ENCODE measurements at places on chromosomes 11 and 22. TPM values are rescaled to one million over a fixed set of nuclear protein-coding genes. Genes with fewer than 3 reads are reported as not detected.
A peak's percentile ranks its signal among the peaks of the same experiment; 100 is the strongest.

The OLFML1 gene
- total RNA-seq, result 12.3 TPM

The PARVG gene
- total RNA-seq, result 0.27 TPM

The PATE4 gene
- total RNA-seq, result not detected

The CRYBB1 gene
- total RNA-seq, result not detected

The OR52A1 gene
- total RNA-seq, result not detected

The NCF4 gene
- total RNA-seq, result not detected

The HPS5 gene
- total RNA-seq, result 31.1 TPM

DNA sequence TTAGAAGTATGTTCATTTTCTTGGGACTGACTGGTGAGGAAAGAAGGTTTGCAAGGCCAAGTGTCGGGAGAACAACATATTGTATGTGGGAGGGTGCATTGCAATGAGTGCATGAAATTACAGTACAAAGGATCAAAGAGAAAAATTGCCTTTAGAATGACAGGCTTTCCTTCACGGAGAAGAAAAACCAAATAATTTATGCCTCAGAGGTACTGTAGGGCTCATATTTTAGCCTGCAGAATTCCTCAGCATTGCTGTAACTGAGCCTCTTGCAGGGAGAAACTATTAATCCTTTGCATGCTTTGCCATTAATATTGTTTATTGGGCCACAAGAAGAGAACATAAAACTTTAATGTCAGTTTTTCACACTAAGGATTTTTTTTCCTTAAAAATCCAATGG, 60.1 kb downstream of the LRRC4C start:
- no peak overlapping the region for H3K4me3 ChIP-seq
- H3K27me3 ChIP-seq, result peaks cover 2% of the 10 kb centered on the region
- DNase-seq, result no peak

DNA sequence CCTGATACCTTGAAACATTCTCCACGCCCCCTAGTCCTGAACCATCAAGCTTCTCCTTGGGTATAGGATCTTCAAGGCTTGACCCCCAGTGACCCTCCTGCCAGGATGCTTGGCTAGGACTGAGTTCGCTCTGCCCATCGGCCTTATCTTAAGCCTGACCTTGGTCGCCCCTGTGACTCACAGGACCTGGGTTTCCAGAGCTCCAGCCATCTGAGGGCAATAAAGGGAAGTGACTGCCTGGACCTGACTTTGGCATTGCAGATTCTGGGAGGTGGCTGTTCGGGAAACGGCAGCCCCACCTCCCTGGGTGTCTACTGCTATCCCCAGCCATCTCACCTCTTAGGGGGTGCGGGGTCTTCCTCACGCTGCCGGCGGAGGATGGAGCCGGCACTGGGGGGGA, 15.4 kb downstream of the CARD10 start:
- no peaks in the 10 kb centered on the region for H3K27me3 ChIP-seq
- no peak overlapping the region for H3K4me3 ChIP-seq

- H3K27me3 ChIP-seq, result no peaks in the 10 kb centered on the region
- H3K4me1 ChIP-seq, result no peaks in the 10 kb centered on the region
- no peak overlapping the region for H3K4me3 ChIP-seq
- no peak for DNase-seq
- H3K36me3 ChIP-seq, result peaks cover 9% of the 10 kb centered on the region
These were observed 48.8 kb downstream of the CWF19L2 start for GRCh38 chr11:107408762-107409211.

DNA sequence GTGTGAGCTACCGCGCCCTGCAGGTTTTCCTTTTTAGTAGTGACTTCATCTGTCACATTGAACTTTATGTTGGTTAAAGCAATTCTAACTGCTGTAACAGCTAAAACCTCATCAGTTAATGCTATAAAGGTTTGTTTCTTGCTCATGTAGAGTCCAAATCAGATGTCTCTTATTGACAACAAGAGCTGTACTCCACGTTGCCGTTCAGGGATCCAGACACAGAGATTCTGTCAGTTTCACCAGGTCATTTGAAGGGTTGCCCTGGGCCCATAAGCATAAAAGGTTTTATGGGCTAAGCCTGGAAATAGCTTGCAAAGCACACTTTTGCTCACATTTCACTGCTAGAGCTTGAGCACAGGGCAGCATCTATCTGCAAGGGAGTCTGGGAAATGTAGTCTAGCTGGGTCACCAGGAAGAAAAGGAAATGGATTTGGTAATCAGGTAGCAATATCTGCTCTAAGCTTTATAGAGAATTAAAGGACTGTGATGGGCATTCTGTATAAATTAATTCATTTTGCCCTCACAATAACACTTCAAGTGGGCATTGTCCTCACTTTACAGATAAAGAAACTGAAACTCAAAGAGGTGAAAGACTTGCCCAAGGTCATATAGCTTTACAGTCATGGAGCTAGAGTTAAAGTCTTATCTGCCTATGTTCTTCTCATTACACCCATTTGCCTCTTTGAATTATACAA, 25.2 kb upstream of the PTPRJ start:
- no peaks in the 10 kb centered on the region for H3K27me3 ChIP-seq
- H3K4me1 ChIP-seq, result peaks cover 5% of the 10 kb centered on the region
- DNase-seq, result no peak
- no peak overlapping the region for H3K27ac ChIP-seq

DNA sequence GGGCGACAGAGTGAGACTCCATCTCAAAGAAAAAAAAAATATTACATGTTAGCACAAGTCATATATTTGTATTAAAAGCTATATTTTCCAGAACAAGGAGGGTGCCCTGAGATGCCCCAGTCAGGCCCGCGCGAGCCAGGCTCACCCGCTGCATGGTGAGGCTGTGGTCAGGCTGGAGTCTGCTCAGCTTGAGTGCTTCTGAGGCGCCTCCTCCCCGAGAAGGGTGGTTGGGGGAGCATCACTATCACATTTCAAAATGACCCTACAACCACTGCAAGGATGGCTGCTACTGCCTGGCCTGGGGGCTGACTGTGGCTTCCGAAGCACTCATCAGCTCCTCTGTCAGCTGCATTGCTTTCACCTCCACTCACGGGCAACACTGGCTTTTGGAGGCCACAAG, 77.1 kb downstream of the SCUBE1 start:
- no peak overlapping the region for H3K27ac ChIP-seq
- DNase-seq, result no peak
- peaks cover 24% of the 10 kb centered on the region for H3K4me1 ChIP-seq

DNA sequence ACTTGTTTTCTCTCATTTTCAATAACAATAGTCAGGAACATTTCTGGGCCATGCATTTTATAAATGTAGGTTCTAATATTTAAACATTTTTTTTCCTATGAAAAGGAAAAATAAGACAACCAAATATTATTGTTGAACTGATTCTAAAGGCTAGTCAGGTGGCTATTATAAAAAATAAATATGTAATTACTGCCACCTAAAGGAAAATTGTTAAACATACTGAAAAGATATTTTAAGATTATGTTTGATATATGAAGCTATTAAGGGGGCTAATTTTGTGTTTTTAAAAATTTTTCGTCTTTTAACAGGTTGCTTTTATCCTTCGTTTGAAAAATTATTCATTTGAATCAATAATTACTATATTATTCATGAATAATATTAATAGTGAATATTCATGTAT, 62.2 kb upstream of the FDX1 start:
- no peak overlapping the region for H3K27ac ChIP-seq
- H3K36me3 ChIP-seq, result no peaks in the 10 kb centered on the region
- no peak overlapping the region for H3K4me3 ChIP-seq
- no peak for DNase-seq

- DNase-seq, result no peak
- no peaks in the 10 kb centered on the region for H3K36me3 ChIP-seq
- no peak overlapping the region for H3K4me3 ChIP-seq
- no peak overlapping the region for H3K27ac ChIP-seq
These were observed 56.2 kb downstream of the CTSC start for GRCh38 chr11:88281317-88281712.

DNA sequence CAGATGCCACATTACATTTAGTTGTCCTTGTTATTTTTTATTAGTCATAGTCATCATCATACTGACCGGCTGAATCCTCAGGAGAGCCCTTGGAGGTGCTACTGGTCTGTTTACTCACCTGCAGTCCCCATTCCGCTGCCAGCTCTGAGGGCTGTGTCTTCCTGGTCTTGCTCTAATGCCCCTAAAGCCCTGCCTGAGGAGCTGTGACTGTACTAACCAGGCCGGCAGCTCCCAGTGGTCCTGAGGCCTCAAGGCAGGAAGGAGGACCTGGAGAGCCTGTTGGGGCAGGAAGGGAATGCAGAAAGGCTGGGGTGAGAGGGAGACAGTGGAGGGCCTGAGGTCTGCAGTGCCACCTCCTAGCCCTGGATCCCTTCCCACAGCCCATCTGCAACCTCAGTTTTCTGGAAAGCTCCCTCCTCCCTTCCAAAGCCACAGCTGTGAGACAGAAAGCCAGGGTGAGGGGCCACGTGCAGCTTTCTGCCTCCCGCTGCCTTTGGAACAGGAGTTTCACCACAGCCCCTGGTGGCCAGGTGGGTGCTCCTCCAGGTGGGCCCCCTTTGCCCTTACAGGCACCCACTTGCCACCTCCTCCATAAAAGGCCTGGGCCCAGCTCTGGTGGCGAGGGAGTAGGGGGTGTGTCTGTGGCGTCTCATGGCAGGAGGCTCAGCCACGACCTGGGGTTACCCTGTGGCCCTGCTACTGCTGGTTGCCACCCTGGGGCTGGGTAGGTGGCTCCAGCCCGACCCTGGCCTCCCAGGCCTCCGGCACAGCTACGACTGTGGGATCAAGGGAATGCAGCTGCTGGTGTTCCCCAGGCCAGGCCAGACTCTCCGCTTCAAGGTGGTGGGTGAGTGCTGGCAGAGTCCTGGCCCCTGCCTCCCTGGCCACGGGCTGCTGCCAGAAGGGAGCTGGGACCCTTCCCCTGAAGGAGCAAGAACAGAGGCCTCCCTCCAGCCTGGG, at the start of gene ZP1:
ZP1 (plus strand) TSS at position 632 of the 960 bp plus-strand sequence; CDS start at position 652, 20 bp downstream.
- peak; percentile 72 for DNase-seq
- H3K27me3 ChIP-seq, result peaks cover 9% of the 10 kb centered on the region
- H3K36me3 ChIP-seq, result no peaks in the 10 kb centered on the region
- peaks cover 19% of the 10 kb centered on the region for H3K4me1 ChIP-seq

DNA sequence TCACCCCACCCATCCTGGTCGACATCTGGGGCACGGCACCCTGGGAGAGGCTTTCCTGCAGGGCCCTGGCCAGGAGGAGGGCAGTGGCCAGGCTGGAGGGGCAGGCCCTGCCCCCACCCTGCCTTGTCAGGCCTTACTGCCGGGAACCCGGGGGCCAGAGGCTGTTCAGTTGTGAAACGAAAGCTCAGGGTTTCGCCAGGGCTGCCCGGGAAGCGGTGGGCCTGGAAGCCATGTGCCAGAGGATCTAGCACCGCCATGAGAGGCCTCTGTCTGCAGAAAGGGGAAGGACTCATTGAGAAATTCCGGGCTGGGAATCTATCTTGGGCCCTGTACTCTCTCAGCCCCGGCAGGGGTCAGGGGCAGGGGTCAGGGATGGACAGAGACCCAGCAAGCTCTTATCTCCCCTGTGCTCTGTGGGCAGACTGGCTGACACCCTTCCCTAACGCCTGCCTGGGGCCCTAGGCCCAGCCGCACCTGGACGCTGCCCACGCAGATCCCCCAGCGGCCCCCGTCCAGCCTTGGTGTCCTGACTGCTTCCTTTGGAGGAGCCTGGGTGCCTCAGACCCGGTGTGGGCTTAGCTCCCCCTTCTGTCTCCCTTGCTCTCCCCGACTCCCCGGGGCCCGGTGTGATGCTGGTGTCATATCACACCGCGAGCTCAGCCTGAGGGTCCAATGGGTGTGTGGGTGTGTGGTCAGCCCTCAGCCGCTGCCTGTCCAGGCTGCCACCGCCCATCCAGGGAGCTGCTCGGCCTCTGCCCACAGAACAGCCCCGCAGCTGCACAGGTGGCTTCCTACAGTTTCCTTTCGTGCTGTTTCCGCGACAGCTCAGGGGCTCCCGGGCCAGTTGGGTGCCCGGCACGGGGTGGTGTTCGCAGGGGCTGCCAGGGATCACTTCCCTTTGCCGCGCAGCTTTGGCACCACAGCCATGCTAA, 6.5 kb downstream of the PIM3 start:
- no peak overlapping the region for H3K4me3 ChIP-seq
- peaks cover 18% of the 10 kb centered on the region for H3K4me1 ChIP-seq
- H3K27ac ChIP-seq, result no peak overlapping the region
- DNase-seq, result peak; percentile 88

DNA sequence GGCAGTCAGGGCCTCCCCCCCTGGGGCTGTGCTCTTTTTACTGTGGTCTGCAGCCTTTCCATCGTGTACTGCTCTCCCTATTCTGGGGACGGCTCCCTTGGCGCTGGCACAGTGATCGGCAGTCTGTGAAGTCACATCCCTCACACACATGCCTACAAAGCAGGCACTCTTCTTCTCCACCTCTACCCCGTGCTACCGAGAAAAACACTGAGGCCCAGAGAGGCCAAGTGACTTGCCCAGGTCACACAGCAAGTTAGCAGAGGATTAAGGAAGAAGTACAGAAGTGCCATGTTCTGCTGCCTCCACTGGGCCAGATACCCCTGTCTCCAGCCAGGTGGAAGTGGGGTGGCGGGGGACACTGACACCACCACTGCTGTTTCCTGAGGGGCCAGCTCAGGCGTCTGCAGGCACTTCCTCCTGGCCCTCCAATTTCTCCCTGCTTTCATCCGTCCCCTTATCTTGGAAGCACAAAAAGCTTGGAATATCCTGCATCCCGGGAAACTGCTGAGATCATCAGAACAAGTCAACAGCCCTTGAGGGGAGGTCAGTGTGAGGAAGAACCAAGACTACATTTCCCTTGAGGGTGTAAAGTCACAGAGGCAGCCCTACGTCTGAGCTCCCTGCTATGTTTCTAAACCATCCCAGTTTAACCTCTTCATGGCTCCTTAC, 30.2 kb upstream of the KLHL35 start:
- H3K4me1 ChIP-seq, result peaks cover 10% of the 10 kb centered on the region
- no peak for DNase-seq
- H3K4me3 ChIP-seq, result no peak overlapping the region
- no peaks in the 10 kb centered on the region for H3K27me3 ChIP-seq
- H3K27ac ChIP-seq, result no peak overlapping the region
- no peaks in the 10 kb centered on the region for H3K36me3 ChIP-seq

DNA sequence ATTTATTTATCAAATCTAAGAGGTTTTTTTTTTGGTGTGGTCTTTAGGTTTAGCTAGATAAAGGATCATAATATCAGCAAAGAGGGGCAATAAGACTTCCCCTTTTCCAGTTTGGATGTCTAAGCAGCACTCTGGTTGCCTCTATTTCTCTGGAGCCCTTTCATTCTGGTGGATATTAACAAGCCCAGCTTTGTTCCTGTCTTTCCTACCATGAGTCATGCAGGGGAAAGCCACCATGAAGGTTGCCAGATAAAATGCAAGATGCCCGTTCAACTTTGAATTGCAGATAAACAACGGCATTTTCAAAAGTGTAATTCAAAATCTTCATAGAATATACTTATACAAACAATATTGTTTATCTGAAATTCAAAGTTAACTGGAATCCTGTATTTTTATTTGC, 143.6 kb downstream of the ADAMTS15 start:
- H3K4me1 ChIP-seq, result no peaks in the 10 kb centered on the region
- H3K27ac ChIP-seq, result no peak overlapping the region
- H3K36me3 ChIP-seq, result no peaks in the 10 kb centered on the region
- no peak for DNase-seq
- no peak overlapping the region for H3K4me3 ChIP-seq
- no peaks in the 10 kb centered on the region for H3K27me3 ChIP-seq

All from chondrocyte (in vitro differentiated cells).